ENCODE measurements at places on chromosomes 3 and 15. TPM values are rescaled to one million over a fixed set of nuclear protein-coding genes. Genes with fewer than 3 reads are reported as not detected.

Gene LRRC28
- 26.0 TPM for total RNA-seq

Gene ADIPOQ
- total RNA-seq: 0.12 TPM

DNA sequence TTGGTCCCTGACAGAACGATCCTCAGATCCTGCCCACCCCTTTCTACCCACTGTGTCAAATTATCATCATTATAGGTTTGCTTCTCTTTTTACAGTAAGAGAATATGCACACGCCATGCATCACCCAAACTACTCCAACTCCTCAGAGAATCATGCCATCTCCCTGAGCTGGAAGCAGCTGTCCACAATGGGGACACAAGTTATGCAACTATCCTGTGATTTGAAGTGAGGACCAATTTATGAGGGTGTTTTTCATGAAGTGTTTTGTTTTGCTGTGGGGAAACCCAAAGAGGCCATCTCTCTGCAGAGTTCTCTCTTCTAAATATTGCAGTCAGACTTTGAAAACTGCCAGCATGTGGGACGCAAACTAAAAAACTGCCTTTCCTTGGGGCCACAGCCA lies 35.8 kb upstream of the TNFSF10 start:
- DNase-seq: no peak

- no peak for DNase-seq
Measured at GRCh38 chr3:197882586-197882985, 67.4 kb upstream of the RPL35A start.

Gene RASGRP1
- total RNA-seq: 2.6 TPM

Gene CSPG4
- total RNA-seq: 86.8 TPM

DNA sequence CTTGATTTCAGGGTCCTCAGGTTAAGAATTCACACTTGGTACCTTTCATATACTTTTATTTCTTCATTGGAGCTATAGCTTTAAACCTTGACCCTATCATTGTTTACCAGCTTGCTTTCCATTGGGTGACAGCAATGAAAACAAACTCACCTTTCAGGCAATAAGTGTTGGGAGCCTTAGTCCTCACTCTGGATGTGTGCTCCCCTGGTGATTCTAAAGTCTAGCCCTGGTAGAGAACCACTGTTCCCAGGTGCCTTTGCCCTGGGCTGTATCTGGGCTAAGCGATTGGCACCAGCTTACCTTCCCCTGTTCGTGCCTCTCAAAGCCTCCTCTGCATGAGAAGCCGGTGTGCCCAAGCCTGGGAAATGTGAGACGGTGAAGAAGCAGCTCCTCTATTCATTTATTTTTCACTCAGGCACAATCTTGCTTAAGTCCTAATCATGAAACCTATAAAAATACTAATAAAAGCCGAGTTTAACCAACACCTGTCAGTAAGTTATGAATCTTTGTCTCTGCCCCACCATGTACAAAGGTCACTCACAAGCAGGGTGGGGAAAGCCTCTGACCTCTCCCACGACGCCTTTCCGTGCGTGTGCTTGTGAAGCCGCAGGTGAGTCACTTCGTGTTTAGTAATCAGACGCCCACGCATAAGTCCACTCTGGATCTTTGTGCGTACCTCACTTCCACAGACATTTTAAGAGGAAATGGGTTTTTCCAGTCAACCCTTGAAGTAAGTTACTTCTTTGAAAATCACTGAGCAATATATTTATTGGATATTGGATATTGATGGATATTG lies 12.8 kb upstream of the ARRDC4 start:
- peak; percentile 43 for DNase-seq

- DNase-seq: no peak
Measured at GRCh38 chr15:59116141-59116540, 11.2 kb downstream of the CCNB2 start.

Gene GUCA1C
- total RNA-seq: not detected

- no peak for DNase-seq
Measured at GRCh38 chr3:129276385-129276784, 2.3 kb upstream of the HMCES start.

GRCh38 chr3:49498648-49499047 lies 28.6 kb downstream of the DAG1 start:
- no peak for DNase-seq

DNA sequence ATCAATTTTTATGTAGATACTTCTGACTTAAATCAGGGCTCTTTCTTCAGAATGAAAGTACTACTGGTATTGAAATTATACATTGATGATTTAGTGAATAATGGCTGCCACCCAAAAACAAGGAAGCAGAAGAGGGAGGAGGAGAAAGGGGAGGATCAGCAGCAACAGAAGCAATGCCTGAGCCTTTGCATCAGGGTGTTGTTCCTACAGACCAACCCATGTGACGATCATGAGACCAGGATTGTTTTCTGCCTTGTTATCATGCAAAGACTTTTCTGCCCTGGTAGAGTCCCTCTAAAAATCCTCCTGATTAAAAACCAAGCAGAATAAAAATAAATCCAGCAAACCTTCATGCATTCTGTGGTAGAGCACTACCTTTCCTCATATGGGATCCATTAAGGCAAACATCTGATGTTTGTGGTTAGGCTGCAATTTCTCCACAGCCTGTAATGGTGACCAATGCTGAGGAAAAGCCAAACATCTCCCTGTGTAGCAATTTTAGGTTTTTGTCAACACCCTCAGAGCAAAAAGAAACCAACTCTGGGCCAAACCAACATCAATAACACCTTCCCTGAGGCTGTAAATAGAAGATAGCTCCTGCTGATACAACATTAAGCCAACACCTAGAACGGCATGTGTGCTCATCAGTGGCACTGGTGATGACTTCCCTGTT lies 191.7 kb downstream of the ATP8B4 start:
- no peak for DNase-seq

- no peak for DNase-seq
Measured at GRCh38 chr15:86570738-86571137, 491.1 kb downstream of the AGBL1 start.

DNA sequence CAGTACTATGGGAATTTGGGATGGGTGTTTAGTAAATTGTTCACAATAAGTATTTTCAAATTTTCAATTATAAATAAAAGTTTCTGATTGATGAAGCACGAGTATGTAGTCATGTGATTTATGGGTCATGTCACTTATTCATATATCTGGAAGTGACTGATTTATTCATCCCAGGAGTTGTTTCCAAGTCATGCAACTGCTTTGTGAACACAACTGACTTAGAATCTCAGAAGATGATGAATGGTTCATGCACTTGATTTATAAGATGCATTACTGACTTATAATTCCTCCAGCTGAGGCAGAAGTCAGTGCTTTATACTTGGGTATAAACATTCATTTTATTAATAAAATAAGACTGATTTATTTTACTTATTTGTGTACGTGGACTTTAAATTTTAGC lies 137.8 kb upstream of the CBLB start:
- DNase-seq: no peak

GRCh38 chr15:42954291-42954690 lies 33.7 kb upstream of the TTBK2 start:
- DNase-seq: no peak

DNA sequence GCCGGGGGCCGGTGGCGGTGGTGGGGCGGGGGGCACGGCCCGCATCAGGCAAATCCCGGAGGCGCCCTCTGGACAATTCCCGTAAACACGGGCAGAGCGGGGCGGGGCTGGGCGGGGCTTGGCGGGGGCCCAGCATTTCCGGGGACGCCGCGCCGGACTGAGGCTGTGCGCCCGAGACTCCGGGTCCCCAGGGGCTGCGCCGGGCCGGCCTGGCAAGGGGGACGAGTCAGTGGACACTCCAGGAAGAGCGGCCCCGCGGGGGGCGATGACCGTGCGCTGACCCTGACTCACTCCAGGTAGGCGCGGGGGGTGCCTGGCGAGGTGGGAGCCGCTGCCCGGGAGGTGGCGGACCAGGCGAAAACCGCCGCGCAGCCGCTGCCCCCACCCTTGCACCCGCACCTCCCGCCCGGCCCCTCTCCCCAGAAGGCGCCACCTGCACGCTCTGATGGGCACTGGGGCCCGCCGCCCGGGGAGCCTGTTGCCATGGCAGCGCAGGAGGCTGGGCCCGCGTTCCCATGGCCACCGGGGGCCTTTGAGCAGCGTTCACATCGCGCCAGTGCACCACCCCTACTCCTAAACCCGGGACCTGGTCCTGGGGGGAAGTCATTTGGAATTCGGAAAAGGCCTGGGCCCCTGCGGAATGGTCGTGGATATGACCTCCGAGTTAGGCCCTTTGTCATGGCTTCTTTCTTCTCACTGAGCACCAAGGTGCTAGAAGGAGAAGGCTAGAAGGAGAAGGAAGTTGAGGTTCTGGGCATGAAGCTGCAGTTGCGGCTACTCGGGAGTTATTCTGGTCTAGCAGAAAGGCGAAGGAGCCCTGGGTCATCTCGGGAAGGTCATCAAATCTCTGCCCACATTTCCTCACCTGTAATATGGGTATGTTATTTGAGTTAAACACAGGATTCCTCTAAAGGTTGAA lies 16.1 kb upstream of the SEMA4B start:
- DNase-seq: peak; percentile 89

Gene SNX22
- 0.29 TPM for total RNA-seq

GRCh38 chr15:49418811-49419210 lies 4.2 kb upstream of the FGF7 start:
- no peak for DNase-seq

Gene SOX2
- 0.19 TPM for total RNA-seq

Gene CLDN1
- total RNA-seq: 0.78 TPM

Gene AGBL1
- 0.32 TPM for total RNA-seq

DNA sequence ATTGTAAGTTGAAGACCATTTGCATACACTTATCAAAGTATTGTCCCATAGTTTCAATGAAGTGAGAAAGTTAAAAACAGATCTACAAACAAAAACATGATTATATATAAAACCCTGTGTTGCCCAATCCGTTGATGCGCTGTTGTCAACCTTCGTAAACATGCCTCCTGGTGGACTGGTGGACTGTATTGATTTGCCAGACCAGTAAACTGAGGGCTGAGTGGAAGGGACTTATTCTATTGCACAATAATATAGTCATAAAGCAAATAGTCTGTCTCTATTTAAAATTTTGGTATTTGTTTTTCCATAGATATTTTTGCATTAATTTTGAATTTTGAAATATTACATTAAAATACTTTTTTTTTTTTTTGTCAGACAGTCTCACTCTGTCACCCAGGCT lies 102.5 kb downstream of the GAP43 start:
- no peak for DNase-seq

DNA sequence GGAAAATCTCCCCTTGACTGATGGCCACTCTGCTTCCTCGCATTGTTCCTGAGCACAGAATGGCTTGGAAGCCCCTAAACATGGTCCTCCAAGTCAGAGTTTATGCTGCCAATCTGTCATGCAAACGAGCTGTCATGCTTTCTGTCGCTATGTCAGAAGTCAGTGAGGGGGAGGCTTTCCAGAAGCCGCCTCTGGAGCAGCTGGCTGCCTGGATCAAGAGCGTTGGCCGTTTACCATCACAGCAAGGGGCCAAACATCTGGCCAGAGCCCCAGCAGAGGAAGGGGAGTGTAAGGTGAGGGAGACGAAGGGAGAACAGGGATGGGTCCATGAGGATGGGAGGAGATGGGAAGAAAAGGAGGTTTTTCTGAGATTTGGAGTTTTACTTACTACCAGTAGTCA lies 372.6 kb upstream of the NR2F2 start:
- no peak for DNase-seq

- DNase-seq: no peak
Measured at GRCh38 chr3:74267588-74268184, 346.8 kb downstream of the CNTN3 start.

Gene ZNF385D
- 3.1 TPM for total RNA-seq

Measured in mucosa of descending colon (tissue), 3 donors.